Left lung (tissue), 14 donors: ENCODE measurements at places on chromosomes 12 and 14. TPM values are rescaled to one million over a fixed set of nuclear protein-coding genes. Genes with fewer than 3 reads are reported as not detected.

- peak; percentile 71 for DNase-seq
Measured at GRCh38 chr12:132453361-132454192, 36.4 kb upstream of the FBRSL1 start.

GRCh38 chr14:53356361-53357150 is 203.4 kb upstream of the DDHD1 start:
- no peak for DNase-seq

DNA sequence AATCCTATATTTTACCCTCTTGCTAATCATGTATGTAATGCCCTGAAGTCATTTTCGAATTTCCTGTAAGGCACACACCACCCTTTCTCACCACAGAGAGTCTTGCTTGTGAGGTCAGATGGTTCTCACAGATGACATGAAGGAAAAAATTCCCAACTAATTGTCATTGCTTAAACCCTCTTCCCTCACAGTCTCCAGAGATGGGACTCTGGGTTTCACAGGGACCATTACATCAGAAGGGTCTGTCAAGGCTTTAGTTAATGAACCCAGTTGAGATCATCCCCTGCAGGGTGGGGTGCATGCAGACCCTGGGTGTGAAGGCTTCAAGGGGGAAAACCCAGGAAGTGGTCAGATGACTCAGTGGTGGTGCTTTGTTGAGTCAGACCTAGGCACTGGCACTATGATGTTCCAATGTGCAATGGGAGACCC is 229.6 kb downstream of the BCAT1 start:
- DNase-seq, result no peak

DNA sequence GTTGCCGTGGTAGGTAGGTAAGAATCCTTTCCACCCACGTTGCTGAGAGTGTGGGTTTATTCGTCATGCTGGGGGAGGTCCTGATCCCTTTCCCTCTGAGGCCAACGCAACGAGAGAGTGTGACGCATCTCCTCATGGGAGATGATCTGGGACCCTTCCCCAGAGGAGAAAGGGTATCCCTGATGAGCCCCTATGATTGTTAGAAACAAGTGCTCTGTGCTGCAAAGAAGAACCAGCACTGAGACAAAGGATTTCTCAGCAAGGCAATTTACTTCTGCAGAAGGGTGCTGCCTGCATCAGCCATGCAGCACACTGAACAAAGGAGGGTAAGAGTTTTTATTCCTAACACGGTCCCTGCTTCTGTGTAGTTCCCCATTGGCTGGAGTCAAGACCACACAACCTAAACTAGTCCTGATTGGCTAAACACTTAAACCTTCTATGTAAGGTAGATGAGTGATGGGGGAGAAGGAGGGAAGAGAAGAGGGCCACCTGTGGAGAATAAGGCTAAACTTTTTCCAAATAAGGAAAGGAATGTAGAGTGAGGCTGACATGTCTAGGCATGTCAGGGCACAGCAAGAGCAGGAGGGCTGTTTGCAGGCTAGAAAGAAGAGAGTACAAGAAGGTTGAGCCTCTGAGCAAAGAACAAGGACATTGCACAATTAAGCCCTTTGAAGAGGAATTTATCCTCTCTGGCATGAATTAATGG is 21.3 kb downstream of the CLEC2A start:
- no peak for DNase-seq

GRCh38 chr14:31792726-31793125 is 231.5 kb downstream of the NUBPL start:
- no peak for DNase-seq

DNA sequence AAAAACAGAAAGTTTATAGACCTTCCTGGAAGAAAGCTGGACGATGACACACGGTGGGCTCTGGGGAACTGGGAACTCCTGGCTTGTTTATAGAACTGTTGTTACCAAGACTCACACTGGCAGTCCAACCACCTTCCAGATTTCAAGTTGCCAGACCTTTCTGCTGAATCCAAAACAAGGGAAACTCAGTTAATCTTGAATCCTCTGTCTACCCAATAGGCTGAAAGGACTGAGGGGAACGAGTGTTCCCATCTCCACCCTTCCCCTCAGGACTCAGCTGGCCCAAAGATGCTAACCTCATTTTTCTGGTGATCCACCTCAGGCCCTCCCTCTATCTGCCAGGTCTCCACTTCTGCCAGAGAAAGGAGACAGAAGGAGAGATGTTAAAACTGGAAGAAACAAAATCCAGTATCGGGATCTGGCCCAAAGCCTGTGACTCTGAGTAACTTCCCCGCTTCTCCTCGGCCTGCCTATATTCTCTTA is 231.4 kb downstream of the ANO2 start:
- no peak for DNase-seq

DNA sequence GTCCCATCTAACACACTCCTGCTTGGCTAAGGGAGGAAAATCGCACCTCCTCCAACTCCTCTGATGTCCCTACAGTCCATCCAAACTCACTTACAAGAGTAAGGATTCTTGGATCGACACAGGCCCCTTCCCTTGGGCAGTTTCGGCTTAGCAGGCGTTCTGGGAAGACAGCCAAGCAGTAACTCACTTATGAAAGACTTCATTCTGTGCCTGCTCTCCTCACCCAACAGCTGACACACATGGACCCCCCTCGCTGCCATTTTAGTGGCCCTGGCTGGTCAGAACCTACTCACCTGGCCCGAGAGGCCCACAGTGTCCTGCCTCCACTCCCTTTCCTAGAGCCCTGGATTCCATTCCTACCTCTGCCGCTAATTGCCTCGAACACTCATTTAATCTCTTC is 52.3 kb upstream of the BCL2L14 start:
- DNase-seq, result peak; percentile 19

DNA sequence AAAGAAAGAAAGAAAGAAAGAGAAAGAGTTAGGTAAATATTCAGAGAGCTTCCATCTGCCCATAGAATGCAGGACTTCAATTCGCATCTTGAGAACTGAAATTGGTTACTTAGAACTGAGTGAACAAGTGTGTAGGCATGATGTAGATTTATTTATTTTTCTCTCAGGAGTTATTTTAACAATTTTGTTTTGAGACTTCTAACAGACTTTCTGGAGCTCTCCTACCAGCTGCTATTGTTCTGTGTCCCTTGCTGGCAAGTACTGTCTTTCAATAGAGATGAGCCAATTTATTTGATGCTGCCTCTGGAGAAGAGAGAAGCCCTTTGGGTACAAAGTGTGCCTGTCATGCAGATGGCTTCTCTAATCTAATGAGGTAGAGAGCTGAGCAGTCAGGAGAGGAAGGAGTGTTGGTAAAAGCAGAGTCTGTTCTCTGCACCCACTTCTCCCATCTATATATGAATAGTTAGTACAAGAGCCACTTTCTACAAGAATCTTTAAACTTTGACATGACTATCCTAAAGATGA is 67.0 kb downstream of the SYT1 start:
- DNase-seq, result no peak

Gene SIX4
- 4.9 TPM for polyA plus RNA-seq

DNA sequence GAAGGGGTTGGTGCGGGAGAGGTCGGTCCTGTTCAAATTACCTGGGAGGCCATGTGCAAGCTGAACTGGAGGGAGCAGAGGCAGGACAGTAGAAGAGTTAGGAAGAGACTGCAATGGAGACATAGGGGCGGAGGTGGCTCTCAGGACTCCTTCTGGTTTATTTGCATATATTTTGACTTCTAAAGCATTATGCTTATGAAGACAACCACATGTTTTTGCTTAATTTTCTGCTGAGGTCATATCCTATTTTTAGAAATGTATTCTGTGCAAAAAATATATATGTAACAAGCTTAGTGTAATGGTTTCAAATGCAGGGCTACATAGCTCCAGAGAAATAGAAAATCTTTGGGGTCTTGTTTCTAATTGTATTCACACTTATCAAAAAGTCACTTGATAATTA is 137.0 kb upstream of the MDM1 start:
- no peak for DNase-seq

Gene ISM2
- polyA plus RNA-seq, result not detected

- DNase-seq, result no peak
Measured at GRCh38 chr14:97106166-97106565, 309.0 kb downstream of the VRK1 start.

Gene KCNC2
- 0.24 TPM for polyA plus RNA-seq

GRCh38 chr12:124790650-124791400 is 72.8 kb downstream of the SCARB1 start:
- no peak for DNase-seq

DNA sequence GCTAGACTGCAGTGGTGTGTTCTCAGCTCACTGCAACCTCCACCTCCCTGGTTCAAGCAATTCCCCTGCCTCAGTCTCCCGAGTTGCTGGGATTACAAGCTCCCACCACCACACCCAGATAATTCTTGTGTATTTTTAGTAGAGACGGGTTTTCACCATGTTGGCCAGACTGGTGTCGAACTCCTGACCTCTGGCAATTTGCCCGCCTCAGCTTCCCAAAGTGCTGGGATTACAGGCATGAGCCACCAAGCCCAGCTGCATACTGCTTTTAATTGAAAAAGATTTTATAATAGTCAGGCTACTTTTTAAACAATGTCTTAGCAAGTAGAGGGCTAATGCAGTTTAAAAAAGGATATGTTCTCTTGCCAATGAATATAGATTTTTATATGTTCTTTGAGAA is 668.9 kb downstream of the SLC6A15 start:
- DNase-seq, result no peak

GRCh38 chr14:22871224-22872032 is at the start of gene LRP10:
Gene LRP10 (plus strand): TSS chr14:22871740. CDS start chr14:22872304, 564 bp downstream.
- DNase-seq, result peak; percentile 95

GRCh38 chr14:75088566-75089373 is 19.3 kb downstream of the ZC2HC1C start:
- peak; percentile 72 for DNase-seq

- no peak for DNase-seq
Measured at GRCh38 chr12:104582739-104583138, 126.0 kb downstream of the CHST11 start.

DNA sequence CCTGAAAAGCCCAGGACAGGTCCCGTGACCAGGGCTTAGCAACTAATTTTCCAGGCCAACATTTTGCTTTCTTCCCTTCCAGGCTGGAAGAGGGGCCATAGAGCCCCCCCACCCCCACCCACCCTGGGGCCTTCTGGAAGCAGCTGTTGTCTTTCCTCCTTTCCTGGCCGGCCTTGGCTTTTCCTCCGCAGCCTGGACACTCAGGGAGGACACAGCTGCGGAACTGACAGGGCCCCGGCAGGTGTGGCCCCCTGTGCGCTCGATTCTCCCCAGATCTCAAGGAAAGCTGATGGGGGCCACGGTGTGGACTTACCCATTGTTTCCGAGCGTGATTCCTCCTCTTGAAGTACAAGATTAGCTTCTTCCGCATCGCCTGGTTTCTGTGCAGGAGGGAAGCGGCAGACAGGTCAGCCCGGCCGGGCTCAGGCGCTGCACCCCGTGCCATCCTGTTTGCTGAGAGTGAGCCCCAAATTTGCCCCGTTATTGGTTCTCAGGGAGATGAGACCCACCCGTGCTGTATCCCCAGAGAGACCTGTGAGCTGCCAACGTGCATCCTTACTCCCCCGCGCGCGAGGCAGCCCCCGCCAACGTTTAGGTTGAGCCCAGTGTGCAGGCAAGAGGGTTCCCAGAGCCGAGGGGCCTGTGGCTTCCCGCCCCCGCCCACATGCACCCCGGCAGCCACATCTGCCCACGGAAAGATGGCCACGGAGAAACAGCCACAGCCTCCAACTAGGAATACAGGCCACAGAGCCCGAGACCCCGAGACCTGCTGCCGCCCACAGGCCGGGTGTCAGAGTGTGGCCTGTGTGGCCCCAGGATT is 129.6 kb downstream of the NCOR2 start:
- DNase-seq, result no peak

GRCh38 chr14:22890416-22890815 is 7.4 kb downstream of the REM2 start:
- no peak for DNase-seq

Gene RPL10L
- polyA plus RNA-seq, result not detected

- no peak for DNase-seq
Measured at GRCh38 chr12:104498211-104498801, 41.6 kb downstream of the CHST11 start.

GRCh38 chr14:90451961-90452360 is 55.1 kb downstream of the CALM1 start:
- DNase-seq, result no peak

Gene USP44
- 3.7 TPM for polyA plus RNA-seq

Gene OASL
- polyA plus RNA-seq, result not detected

DNA sequence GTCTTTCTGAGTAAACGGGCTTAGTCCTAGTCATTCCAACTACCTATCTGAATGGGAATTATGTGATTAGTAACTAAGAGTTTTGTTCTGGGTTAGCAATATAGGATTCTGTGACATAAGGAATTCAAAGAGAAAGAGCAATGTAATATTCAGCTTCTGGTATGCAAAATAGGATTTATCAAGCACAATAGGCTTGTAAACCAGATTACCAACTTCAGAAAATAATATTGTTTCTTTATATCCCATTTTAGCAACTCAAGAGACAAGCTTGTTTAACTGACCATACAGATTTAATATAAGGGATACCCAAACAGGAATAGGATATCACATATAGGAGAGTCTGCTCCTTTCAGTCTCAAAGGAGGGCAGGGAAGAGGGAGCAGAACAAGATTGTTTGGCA is 240.9 kb downstream of the CEP128 start:
- DNase-seq, result no peak

DNA sequence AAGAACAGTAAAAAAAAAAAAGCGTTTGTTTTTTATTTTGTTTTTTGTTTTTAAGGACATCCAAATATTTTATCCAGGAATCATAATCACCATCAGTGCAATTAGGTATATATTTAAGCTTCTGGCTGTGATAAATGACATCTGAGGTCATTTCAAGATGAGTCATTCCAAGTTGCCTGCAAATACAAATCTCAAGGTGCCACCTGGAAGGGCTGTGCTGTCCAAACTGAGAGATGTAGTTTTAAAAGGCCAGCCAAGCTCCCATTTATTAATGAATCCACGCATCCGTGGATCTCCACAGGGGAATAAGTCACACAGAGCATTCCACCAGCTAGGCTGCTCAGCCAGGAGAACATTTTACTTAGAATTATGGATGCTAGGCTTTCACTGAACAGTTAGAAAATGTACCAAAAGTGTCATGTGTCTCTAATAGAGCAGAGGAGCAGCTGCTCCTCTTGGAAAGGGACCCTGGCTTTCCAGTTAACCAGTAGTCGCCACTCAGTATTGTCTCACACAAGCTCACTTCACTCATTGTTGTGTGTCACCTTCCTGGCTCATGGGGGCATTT is 1151.4 kb upstream of the TMEM132C start:
- no peak for DNase-seq

Gene ESR2
- 2.5 TPM for polyA plus RNA-seq
